Activated T-cell treated with anti-CD3 and anti-CD28 coated beads for 24 hours (primary cell): ENCODE measurements at places on chromosomes 5 and 9.
A peak's percentile ranks its signal among the peaks of the same experiment; 100 is the strongest.

DNA sequence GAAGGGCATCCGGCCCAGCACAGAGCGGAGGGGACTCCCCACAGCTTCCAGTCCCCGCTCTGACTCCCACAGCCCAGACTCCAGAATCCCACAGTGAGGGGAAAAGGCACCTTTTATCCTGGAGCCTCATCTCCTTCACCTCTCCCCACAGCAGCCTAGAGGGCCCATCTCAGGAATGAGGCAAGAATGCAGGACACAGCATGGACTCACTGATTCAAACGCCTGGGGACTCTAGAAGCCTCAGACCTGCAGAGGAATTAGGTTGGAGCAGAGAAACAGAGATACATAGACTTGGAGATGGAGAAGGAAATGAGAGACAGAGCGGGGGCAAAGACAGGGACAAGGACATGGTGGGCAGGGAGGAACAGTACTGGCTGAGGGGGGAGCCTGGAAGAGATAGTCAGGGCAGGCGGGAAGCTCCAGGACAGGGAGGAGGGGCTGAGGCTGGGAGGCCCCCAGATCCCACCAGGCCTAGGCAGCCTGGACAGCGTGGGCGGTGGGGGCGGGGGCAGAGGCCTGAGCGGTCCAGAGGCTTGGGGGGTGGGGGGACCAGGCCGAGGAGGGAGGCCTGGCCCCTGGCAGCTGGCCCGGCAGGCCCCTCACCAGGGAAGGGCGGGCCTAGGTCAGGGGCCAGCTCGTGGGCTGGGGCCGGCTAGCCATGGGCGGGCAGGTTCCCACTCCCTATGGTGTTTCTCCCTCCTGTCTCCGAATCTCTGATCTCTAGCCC lies 15.8 kb downstream of the CNTFR start:
- DNase-seq: no peak

DNA sequence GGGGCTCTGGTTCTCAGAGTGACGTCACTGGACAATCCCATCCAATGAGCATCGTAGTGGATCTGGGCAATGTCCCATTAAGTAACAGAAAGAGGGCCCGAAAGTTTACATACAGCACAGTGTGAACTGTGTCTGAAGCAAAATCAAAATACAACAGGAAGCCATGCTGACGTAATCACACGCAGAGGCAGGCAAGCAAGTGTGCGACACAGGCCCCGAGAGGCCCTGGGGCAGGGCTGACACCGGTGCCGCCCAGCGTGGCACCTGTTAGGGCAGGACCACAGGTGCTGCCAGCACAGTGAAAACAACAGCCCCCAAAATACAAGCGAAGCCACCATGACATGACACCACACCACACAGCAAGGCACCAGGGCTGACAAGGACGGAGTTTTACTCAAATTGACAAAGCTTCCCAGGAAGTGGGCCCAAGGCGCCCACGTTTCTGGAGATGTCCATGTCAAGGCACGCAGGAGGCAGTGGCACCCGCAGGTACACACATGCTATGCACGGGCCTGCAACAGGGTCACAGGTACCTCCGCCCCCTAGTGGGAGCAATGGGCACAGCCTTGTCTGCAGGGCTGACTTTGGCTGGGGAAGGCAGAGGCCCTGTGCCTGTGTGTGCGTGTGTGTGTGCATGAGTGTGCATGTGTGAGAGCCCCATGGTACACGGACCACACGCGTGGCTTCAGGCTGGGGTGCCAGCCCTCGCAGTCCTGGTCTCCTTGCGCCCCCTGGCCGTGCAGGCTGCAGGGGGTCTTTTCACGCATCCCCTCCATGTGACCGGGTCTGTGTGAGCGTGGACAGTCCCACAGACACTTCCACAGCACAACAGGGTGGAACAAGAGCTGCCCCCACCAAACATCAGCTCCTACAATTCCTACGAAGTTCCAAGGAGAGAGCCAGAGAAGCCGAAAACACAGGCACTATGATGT lies 19.6 kb downstream of the QSOX2 start:
- peak; percentile 53 for DNase-seq

GRCh38 chr9:128142596-128142995 lies 6.7 kb upstream of the LCN2 start:
- no peak for DNase-seq

DNA sequence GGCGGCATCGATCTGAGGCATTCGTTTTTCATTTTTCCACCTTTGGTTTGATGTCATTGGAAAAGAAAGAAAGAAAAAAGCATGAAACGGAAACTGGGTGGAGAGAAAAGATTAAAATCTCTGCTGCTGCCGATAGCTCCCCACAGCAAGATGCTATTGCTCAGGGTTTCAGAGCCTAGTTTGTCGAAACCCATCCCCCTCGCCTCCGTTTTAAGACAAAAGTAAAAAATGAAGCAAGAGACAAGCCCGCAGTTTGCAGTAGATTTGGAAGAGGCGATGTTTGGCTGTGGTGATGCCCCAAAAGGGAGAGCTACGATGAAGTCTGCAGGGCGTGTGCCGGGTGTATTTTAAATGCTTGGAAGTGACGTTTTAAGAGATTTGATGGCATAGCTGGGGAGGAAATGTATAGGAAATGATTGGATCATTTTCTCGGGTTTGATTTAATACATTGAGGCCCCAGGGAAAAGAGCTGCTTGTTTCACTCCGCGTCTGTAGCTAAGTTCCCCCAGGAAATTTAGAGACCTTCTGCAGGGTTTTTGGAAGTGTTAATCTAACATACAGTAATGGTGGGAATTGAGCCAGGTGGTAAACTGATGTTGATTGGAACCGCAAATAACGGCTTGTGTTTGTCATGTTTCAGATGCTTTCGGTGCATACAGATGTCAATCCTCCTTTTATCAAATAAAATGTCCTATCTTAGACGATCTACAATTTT lies 909 bp downstream of the NDFIP1 start:
- DNase-seq: no peak

GRCh38 chr5:65482736-65483545 lies 1.2 kb upstream of the ADAMTS6 start:
- no peak for DNase-seq

DNA sequence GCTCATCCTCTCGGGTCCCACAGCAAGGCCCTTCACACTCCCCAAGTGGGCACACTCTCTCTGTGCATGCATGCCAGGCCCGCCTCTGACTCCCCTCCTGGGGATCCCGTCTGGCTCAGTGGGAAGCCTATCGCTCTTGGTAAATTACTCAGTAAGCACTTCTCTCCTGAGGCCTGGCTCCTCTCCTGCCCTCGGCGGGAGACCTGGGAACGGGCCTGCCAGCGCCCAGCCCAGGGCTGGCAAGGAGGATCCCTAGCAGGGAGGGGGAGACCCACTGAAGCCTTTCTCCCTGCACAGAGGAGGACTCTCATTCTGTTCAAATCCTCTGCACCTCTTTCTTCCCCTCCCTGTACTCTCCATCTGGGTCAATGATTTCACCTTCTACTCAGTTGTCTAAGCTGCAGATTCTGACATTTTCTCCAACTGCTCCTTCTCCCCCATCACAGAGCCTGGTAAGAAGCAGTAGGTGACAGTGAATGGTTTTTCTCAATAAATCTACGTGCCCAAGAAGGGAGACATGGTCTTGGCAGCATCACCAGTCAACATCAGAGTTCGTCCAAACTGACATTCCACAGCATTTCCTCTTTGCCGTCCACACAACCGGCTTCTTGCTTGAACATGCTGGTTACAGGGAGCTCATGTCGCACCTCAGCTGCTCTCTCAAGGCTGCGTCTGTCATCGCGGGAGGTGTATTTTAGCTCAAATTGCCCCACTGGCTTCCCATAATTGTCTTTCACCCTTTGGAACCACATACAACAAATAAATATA lies 81.9 kb downstream of the GPR21 start:
- DNase-seq: no peak

DNA sequence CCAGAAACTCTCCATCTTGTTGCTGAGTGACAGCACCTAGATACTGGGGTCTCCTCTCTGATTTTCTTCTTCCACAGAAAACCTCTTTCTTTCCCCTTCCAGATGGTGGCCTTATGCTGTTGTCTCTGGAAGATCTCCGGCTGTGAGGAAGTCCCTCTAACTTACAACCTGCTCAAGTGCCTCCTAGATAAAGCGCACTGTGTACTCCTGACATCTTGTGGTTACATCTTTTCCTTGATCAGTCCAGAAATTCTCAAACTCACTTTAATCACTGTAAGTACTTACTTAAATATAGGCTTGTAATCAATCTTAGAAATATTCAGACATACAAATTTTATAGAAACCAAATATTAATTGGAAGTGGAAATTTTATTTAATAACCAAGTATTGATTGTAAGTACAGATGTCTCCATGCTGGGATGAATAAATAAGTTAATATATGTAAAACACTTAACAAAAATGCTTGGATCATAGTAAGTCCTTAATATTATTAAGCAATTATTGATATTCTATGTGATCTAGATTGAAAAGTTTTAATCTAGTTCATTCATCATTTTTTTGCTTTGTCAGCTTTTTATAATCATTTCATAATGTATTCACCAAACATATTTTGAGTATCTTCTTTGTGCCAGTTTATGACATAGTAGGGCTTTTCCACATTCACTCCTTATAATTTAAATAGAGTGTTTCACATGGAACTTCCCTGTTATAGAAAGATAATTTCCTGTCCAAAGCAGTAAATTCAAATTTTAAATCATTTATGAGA lies 1381.4 kb upstream of the CDH6 start:
- DNase-seq: no peak

DNA sequence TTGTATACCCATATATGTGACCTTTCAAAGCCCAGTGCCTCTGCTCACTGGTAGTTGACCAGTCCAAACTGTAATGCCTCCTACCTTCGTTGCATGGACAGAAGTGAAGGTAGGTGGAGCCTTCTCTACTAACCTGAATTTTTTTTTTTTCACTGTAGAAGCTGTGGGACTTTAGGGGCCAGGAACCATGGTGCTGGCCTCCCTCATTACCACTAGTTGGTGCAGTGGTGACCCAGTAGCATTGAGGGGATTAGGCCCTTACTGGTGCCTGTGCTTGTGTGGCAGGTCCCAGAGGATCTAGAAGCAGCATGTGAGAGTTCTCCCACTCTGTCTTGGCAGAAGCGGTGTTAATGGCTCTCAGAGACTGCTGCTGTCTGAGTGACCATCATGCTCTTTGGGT lies 2.3 kb downstream of the RALGPS1 start:
- DNase-seq: no peak

GRCh38 chr5:107092695-107093094 lies 578.0 kb downstream of the EFNA5 start:
- no peak for DNase-seq

DNA sequence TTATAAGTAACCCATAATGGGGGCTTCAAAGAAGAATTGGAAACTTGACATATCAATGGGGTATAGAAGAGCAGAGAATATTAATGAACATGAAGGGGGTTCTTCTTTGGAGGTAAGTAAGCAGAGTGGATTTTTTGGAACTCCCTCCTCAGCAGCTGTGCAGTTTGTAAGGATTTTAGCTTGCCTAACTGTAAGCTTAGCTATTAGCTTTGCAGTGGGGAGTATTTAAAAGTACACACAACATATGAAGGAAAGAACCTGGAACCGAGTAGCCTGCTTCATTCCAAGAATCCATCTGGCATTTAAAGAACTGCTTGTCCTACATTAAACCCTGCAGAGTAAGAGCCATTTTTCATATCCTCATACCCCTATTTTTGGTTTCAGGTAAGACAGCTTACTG lies 2.2 kb upstream of the PBX3 start:
- no peak for DNase-seq

GRCh38 chr9:84754881-84755280 lies 85.4 kb downstream of the NTRK2 start:
- DNase-seq: no peak

DNA sequence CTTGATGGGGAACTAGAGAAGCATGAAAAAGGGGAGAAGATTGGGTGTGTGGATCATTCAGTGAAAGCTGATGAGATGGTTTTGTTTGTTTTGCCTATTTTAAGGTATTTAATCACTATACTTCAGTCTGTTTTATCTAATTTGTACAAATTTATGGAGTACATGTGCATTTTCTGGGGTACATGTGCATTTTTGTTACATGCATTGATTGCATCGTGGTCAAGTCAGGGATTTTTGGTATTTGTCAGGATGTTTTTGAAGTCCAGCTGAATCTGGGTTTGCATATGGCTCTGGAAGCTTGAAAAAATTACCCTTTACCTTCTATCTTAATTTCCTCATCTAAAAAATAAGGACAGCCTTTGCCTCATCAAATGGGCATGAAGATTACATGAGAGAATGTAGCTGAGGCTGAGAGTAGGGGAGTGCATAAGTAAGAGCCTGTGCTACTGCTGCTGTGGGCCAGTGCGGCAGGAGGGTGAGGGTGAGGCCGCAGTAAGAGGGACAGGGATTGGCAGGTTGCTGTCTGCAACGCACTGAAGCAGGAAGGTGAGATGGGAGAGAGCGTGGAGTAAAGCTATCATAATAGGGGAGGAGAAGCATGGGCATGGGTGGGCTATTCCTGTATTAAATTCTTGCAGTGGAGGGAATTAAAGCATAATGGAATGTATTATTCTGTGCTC lies 139.8 kb downstream of the NPR3 start:
- no peak for DNase-seq

DNA sequence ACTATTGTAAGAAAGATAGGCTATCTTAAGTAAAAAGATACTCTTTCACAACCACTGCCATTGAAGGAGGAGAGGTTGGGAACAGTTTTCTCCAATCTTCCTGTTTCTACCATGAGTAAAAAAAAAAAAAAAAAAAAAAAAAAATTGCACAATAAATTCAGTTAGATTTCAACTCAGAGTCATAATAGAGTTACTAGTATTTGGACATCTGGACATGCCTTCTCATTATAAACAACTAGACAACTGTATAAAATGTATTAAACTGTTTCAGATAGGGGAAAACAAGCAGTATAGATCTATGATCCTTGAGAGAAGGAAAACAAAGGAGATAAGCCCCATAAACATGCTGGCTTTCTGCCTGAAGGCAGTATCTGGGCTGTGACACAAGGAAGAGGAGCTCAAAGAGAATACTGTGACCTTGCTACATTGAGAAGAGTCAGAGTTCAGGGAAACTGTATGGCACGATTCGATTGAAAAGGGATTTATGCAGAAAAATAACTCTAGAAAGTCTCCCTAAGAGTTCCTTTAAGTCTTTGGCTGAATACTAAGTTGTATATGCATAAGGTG lies 249.2 kb upstream of the POU5F2 start:
- DNase-seq: no peak

GRCh38 chr9:18743421-18743820 lies 269.5 kb downstream of the ADAMTSL1 start:
- no peak for DNase-seq

DNA sequence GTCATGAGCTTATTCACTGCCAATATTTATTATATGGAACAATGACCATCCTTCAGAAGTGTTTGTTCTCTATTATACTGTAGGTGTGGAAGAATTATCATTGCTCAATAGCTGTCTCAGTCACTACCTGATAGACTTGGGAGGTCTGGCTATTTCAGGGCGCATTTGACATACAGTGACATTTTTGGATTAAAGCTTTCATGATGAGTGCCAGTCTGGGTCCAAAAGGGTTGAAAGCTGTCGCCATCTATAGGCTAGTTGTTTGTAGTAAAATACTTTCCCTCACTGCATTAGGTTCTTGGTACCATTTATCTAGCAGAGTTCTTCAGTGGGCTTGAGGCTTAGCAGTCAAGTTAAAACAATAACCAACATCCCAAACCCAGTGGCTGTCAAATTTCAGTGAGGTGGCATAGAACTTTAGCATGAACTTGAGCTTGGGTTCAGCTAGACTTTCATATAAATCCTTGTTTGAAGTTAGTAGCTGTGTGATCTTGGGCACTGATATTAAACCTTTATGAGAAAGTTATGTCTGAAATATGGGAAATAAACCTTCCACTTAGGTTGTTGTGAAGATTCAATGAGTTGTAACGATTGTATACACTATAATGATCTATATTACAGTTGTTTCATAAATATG lies 110.5 kb upstream of the CDKN2B start:
- DNase-seq: no peak
